ENCODE measurements at places on chromosomes 6 and 20.

- DNase-seq = no peak
These were observed 64.7 kb downstream of the SASH1 start for GRCh38 chr6:148407372-148407771.

DNA sequence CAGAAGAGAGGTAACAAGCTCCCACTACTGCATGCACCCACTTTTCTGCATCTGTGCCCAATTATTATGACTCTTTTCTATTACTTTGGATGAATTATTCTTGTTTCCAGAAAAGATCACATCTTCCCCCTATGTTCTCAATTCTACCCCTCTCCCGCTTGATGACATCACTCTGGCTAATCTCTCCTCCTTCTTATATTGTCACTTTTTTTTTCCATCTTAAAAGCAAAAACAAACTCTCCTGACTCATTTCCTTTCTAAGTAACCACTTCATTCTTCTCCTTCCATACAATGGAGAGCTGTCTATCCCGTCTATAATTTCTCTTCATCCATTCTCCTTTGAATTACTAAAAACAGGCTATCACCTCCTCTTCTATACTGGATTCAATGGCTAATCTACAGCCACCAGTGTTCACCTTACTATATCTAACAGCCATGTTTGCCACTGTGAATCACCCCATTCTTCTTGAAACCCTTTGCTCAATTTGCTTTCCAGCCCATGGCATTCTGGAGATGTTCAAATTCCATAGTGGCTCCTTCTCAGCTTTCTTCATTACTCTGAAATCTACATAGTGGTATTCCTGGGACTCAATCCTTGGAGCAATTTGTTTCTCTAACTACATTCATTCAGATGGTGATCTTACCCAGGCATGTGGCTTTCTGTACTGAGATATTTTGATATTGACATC, 378.4 kb downstream of the ARHGAP18 start:
- no peak for DNase-seq

DNA sequence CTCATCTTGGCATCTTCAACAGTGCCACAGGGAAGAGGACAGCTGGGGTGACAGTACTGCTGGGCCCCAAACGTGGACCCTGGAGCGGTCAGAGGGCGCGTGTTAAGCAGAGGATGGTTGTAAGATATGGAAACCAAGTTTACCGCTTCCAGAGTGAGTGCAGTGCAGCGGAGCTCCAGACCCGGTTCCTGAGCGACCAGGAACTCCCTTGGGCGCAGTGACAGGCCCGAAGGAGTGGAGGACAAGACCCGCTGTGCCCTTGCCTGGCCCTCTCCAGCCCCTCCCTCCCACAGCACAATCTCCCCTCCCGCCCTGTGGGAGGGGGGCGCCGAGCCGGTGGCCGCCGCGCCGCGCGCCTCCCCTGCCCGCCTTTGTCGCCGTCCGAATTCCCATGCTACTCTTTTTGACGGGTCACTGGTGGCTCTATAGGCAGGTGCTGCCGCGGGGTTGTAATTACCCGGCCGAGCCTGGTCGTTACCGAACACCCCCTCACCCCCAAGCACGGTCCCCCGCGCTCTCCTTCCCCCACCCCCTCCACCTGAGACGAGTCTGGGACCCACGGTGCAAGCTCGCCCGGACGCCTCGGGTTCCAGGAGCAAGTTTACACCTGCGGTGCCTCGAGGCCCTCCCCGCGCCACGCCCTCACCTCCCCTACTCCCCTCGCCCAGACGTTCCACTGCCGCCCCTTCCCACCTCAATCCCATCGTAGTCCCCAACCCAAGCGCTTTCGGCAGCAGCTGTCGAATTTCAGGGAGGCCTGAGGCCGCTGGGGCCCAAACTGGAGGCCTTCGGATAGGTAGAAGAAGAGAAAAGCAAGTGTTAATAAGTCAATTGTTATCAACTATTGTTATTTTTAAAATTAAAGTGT, 3.9 kb downstream of the NR2E1 start:
- no peak for DNase-seq

DNA sequence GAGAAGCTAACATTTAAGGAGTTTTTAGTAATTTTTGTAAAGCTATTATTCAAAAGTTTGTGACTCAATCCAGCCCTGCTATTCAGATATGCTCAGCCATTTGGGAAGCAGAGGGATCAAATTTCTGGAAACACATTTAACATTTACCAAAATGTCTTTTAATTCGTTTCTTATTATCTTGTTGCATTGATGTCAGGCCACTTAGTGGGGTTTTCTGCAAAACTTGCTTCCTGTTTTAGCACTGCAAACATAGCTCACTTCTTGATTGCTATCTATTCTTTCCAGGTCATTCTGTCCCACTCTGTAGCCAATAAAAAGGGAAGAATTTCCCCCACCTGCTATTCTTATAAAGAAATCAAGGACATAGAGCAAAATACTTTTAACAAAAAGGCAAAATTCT, 176.9 kb upstream of the SUPT3H start:
- no peak for DNase-seq

- no peak for DNase-seq
These were observed 579.5 kb upstream of the HTR1E start for GRCh38 chr6:86357877-86358276.

DNA sequence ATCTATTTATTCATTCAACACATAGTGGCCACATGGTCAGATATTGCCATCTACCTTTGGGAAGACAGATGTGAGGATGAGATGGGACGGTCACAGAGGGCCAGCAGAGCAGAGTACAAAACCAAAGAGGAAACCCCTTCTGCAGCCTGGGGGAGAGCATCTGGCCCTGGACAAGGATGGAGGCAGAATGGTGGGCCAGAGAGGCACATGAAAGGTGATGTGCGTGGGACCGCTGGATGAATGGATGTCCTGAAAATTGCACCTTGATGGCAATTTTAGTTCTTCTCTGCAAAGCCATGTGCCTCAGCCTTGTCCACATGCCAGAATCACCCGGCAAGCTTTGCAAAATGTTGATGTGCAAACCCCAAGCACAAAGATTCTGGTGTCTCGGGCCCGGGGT, 77.4 kb upstream of the CD93 start:
- no peak for DNase-seq

GRCh38 chr6:65701325-65701724, 5.7 kb downstream of the EYS start:
- no peak for DNase-seq

Data from stimulated activated CD4-positive, alpha-beta T cell treated with anti-CD3 and anti-CD28 coated beads, Interleukin-1b, Interleukin-23, amount 100 ng/mL, for 48 hours (primary cell).